ENCODE measurements at places on chromosomes 6 and 20.

DNA sequence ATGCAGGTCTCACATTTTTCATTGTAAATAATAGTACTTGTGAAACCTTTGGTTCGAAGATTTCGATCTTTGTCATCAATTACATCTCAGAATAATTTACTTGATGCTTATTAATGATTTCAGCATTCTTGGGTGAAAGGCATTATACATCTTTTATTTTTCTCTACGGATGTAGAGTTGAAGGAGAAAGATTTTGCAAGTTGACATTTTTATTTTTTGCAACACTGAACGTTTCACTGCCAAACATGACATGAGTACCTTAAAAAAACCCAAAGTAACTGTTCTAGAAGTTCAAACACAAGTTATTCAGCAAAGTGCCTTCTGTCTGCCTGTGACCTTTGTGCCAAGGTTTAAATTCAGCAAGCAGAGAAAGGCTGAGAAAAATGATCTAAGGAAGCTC lies 97.3 kb upstream of the SGK1 start:
- DNase-seq: no peak

DNA sequence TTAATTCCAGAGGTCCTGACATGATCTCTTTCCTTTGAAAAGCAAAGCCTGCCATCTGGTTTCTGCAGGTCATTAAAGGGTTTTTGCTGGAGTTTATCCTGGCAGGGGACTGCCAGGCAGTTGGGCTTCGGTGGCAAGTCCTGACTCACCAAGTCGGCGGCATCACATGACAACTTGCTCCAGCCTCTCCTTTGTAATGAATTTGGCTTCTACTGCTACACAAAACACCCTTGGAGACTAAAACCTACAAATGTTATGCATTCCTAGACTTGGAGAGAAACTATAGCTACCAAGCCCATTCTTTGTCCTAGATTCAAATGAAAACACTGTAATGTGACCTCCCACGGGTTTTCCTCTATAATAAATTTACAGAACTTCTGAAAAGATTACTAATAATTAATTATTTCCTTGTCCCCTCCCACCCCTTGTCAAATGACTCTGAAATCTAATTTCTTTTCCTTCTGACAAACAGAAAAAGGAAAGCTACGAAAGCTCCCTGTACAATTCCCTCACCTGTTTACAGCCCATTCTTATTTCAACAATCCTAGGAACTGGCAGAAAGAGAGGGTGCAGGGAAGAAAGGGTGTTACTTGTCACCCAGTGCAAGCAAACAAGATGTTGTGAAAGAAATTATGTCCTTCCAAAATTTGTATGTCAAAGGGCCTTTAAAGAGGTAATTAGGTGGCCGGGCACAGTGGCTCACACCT lies 62.9 kb downstream of the QRSL1 start:
- peak; percentile 19 for DNase-seq

- no peak for DNase-seq
Observed at GRCh38 chr6:47344022-47344421, 34.3 kb upstream of the TNFRSF21 start.

DNA sequence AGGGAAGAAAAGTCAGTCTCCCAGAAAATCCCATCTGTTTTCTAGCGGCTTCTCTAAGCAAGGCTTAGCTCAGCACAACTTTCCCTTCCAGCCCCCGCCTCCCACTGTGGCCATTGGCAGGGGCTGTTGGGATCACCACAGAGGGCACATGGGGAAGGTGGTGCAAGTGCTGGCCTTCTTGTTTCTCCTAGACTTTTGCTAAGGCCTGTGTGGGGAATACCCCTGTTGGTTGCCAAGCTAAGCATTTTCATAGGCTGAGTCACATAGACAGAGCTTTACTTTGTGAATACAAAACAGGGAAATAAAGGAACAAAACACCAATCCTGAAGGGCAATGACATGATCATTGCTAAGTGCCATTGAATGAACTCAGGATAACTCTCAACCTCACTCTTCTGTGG lies 32.4 kb upstream of the TIAM2 start:
- no peak for DNase-seq

DNA sequence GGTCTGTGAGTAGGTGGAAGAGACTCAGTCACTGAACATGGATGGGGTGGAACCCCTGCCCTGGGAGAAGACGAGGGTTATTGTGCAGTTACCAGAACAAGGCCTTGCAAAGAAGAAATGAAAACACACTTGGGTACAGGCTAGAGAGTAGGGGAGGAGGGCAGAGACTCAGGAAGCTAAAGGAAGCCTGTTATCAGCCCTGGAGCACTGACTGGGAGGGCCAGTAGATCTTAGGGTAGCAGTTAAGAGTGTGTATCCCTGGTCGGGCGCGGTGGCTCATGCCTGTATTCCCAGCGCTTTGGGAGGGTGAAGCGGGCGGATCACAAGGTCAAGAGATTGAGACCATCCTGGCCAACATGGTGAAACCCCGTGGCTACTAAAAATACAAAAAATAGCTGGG lies 74.4 kb downstream of the SASH1 start:
- no peak for DNase-seq

- no peak for DNase-seq
Observed at GRCh38 chr20:48880981-48881657, 40.4 kb upstream of the ARFGEF2 start.

DNA sequence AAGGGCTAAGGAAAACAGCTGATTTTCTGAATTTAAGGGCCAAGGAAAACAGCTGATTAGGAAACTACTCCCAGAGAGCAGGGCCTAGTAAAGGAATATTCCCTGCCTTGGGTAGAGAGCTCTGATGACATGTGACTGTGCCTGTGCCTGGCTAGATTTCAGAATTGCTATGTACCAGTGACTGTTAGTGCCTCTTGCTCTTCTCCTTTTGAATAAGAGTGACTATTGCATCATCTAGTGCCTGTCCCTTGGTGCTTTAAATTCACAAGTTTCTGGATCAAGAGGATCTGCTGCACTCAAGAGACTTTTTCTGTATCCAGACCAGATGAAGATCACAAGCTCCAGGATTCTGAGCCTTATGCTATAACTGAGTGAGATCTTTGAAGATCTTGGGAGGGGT lies 332.9 kb downstream of the KIF16B start:
- no peak for DNase-seq

DNA sequence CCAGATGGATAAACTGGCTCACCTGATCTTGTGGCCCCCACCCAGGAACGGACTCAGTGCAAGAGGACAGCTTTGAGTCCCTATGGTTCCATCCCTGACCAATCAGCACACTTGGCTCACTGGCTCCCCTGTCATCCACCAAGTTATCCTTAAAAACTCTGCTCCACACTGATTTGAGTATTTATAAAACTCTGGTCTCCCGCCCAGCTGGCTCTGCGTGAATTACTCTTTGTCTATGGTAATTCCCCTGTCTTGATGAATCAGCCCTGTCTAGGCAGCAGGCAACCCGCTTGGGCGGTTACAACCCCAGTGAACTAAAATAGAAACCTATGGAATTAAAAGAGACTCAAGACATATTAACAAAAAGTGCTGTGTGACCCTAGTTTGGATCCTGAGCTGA lies 38.1 kb upstream of the CD83 start:
- DNase-seq: no peak

GRCh38 chr6:140586426-140587061 lies 1212.1 kb upstream of the CITED2 start:
- DNase-seq: no peak

DNA sequence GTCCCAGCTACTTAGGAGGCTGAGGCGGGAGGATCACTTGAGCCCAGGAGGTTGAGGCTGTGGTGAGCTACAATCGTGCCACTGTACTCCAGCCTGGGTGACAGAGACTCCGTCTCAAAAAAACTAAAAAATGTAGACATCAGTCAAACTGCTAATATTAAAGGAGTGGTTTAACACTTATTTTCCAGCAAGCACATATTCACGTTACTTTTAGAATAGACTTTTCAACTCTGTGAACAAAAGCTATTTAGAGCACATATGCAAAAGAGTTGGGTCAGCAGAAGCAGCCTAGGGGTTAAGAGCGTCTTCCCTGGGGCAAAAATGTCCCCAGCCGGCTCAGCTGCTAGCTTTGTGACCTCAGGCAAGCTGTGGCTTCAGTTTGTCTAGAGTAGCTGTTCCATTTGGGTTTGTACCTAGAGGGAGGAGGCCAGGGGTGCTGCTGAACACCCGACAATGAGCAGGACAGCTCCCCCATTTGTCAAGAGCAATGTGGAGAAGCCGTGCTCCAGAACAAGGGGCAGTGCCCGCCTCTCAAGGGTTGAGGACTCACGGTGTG lies 62.5 kb upstream of the PTGIS start:
- no peak for DNase-seq

GRCh38 chr6:128206610-128207426 lies 306.0 kb upstream of the THEMIS start:
- no peak for DNase-seq

DNA sequence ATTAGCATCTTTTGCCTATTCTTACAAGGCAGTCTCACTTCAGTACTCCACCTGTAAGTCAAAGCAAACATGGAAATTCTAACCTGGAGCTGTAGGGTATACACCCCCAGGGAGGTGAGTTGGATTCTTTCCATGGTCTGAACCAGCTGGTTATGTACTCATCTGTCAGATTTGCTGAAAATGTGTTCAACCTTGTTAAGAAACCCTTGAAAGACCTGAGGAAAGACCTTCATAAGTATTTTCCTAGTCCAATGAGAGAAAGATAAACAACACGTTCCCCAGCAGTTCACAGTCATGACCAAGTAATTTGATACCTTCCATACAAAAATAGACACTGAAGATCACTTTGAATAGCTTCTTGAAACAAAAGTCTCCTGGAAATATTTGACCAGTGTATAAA lies 42.5 kb downstream of the ID4 start:
- no peak for DNase-seq

GRCh38 chr6:27394073-27394472 lies 5.5 kb downstream of the ZNF391 start:
- no peak for DNase-seq

- no peak for DNase-seq
Observed at GRCh38 chr20:51946586-51946985, 144.3 kb upstream of the SALL4 start.

GRCh38 chr6:53032849-53033248 lies 32.4 kb upstream of the FBXO9 start:
- peak; percentile 85 for DNase-seq

DNA sequence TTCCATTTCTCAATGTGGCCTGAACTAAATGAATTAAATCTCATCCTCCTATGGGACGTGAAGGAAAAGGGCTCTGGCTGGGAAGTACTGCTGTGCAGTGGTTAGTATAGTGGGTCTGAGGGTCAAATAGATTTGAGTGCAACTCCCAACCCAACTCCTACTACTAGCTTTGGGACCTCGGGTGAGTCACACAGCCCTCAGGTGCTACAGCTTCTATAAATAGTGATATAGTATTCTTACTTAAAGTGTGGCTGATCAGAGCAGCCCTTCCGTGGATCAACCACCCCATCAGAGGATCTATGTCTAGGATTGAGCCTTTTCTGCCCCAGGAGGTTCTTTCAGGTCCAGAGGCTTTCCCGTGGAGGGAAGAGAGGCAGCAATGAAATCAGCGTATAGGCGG lies 904 bp upstream of the UST start:
- no peak for DNase-seq

GRCh38 chr20:14879020-14879697 lies 541.7 kb upstream of the FLRT3 start:
- no peak for DNase-seq

DNA sequence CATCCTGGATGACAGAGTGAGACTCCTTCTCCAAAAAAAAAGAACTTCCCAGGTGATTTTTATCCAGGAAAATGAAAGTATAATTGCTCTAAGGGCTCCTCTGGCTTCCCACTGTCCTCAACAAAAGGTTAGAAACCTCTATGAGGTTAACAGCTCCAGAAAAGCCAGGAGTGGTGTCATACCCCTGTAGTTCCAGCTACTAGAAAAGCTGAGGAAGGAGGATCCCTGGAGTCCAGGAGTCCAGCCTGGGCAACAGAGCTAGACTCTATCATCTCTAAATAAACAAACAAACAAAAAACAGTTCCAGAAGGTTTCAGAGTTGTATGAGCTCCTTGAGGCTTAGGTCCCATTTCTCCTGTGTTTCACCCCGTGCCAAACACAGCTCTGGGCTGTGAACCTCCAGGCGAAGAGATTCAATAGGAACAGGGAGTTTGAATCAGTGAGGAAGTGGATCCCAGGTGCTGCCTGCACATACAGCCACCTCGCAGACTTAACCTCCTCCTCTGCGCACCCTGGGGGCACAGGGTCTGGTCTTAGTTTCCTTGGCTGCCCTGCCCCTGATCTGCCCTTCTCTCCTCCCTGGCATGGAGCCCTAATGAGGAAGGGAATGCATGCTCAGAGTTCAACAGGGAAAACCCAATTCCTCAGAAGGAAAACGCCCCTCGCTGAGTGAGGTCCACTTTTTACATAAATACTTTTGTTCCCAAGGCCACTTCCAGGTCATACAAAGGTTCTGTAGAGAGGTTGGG lies 31.0 kb downstream of the ZC3H12D start:
- no peak for DNase-seq

GRCh38 chr6:17086469-17086868 lies 15.4 kb upstream of the STMND1 start:
- DNase-seq: peak; percentile 77

- no peak for DNase-seq
Observed at GRCh38 chr20:45359069-45359405, 3.9 kb upstream of the SYS1 start.

GRCh38 chr6:13565921-13566320 lies 8.5 kb upstream of the SIRT5 start:
- DNase-seq: no peak

GRCh38 chr20:54139188-54139587 lies 34.6 kb downstream of the CYP24A1 start:
- DNase-seq: no peak

GRCh38 chr6:137904822-137905617 lies 38.0 kb downstream of the TNFAIP3 start:
- DNase-seq: no peak

GRCh38 chr20:50308513-50309279 lies 118.1 kb downstream of the CEBPB start:
- peak; percentile 66 for DNase-seq

DNA sequence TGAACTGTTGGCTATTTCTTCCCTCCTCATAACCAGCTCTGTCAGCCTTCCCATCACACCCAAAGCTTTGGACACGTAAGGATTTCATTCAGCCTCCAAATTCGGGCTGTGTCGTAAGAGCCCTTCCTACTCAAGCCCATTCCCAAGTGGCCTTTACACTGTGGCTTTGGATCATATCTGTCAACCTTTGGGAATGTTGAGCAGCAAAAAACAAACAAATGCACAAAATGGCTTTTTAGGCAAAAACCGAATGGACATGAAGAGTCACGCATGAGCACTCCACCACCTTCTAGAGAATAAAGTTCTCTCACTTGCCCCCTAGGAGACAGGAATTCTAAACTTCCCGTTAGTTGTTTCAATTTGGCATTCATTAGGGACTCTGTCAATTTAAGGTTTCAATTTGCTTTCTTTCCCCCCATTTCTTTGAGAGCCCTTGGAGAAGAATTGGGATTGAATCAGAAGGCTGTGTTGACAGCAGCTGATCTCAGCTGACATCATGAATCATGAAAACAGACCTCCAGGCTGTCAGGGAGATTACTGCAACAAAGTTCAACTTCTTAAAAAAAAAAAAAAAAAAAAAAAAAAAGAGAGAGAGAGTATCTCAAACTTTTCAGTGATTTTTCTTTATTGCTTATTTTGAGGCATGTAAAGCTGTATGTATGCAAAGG lies 110.3 kb downstream of the BCAS1 start:
- no peak for DNase-seq

GRCh38 chr6:43405354-43405753 lies 22.0 kb upstream of the ABCC10 start:
- DNase-seq: no peak

- DNase-seq: peak; percentile 69
Observed at GRCh38 chr6:156154896-156155295, 622.3 kb upstream of the ARID1B start.

All from putamen (tissue), 1 donor.